ENCODE measurements at places on chromosomes 12 and 14.

GRCh38 chr12:59020073-59020946 lies 100.0 kb upstream of the LRIG3 start:
- DNase-seq: no peak

DNA sequence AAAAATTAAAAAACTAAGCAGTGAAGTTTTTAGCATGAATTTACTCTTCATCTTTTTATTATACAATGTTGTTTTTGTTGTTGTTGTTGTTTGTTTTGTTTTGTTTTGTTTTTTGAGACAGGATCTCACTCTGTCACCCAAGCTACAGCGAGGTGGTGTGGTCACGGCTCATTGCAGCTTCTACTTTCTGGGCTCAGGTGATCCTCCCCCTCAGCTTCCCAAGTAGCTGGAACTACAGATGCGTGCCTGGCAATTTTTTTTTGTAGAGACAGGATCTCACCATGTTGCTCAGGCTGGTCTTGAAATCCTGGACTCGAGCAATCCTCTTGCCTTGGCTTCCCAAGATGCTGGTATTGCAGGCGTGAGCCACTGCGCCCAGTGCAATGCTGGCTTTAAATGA lies 11.3 kb downstream of the PPFIBP1 start:
- DNase-seq: no peak

DNA sequence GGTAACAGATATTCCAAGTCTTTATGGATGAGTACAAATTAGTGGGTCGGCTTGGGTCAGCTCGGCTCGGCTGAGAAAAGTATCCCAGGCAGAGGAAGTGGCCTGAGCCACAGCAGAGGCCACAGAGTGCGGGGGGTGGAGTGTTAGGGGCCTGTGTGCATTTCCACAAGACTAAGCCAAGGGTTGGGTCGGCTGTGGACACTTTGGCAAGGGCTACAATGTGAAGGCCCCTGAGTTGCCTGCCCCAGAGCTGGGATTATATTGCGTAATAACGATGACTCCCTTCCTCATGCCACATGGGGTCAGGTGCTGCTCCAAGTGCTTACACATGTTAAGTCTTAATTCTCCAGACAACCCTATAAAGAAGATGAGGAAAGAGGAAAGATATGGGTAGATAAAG lies 11.4 kb downstream of the EVL start:
- no peak for DNase-seq

DNA sequence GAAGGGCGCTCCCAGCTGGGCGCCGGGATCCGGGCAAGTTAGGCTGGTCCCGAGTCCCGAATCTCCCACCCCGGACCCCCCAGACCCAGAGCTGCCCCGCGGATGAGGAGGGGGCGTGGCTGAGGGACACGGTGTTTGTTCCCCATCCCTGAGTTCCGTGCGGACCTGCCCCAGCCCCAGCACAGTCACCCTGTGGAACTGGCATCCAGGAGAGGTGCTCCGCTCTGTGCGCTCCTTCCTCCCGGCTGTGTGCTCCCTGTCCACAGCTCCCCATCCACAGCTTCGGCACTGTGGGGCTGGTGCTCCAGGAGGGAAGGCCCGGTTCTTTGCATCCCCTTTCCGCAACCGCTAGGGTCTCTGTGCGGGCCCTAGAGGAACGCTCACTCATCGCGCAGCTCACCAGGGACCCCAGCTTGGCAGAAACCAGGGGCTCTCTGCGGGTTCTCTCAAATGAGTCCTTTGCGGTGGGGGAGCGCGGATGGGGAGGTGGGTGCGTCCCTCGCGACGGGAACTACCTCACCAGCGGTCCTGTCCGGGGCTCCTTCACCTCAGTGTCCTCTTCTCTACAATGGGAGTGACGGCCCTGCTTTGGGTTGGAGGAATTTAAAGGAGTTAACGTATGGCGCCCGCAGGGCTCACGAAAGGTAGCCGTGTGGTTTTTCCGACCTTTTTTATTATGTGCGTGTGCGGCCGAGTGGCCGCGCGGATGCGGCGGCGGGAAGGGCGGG lies 845 bp downstream of the TMEM132C start:
- DNase-seq: no peak

DNA sequence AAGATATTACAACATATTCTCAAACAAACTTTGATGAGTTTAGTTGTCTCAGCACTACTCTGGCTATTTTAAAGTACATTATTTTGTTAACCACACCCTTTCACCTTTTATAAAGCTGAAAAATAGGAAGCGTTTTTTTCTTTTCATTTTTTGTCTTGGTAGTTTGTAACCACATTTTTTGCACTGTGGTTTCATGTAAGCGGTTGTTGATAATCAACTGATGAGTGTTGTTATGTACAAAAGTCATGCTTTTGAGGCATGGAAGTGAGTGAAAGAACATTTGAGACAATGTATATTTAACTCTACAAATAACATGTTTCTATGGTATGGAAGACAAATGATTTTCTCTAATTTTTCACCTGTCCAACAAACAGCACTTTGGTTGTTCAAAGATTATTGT lies 52.1 kb upstream of the ATP2B1 start:
- DNase-seq: no peak

GRCh38 chr12:12792421-12792820 lies 7.0 kb downstream of the APOLD1 start:
- no peak for DNase-seq

DNA sequence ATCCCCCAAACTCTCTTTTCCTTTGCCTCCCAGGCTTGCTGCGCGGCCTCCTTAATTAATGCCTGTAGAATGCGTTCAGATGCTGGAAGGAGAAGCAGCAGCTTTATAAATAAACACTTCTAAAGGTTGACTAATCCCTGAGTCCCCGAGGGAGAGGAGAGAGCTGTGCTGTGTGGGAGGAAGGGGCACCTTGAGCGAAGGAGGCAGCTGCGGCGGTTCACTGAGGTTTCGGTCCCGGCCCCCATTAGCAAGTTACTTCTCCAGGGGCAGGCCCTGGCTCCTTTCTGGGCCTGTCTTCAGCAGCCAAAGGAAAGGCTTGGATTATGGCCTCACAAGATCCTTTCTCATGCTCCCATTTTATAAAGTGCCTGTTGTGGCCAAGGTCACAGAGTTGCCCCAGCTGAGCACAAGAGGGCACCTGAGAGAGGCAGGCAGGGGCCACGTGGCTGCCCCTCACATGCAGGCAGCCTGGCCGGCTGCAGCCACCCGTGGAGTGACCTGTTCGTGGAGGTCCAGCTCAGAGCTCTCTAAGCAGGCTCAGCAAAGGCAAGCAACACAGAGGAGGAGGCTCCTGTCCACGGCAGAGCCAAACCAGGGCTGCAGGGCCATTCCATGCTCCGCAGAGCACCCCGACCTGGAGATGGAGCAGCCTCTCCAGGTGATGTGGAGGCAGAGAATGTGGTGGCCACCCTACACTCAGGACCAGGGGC lies 15.0 kb upstream of the CACNA2D4 start:
- no peak for DNase-seq

DNA sequence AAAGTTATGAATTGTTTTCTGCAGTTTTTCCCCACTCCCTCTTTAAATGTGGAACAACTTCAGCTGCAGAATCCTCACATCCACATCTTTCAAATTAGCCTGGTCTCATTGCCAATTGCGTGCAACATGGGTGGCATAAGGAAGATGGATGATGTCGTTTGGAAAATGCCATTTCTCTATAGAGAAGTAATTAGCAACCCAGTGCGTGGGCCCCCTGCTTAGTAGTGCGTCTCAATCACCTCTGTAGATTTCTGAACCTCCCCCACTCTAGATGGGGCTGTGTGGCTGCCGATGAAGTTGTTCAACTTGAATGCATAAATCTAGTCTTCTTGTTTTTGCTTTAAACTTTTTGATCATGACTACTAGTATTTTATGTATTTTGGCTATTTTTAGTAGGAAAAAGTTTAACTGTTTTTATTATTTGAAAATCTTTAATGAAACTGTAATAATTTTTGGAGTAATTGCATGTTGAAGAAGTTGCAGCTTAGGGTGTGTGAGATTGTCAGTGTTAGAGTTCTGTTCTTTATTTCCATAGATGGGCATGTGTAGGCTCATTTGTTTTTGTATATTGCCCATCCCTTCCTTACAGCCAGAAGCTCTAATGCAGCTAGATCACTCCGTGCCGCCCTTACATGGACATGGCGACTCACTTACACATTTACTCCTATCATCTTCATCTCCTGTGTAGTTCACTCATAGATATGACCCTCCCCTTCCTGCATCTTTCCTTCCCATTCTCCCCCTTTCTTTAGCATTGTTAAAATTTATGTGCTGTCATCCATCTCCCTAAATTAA lies 358.2 kb downstream of the DIO2 start:
- DNase-seq: no peak

DNA sequence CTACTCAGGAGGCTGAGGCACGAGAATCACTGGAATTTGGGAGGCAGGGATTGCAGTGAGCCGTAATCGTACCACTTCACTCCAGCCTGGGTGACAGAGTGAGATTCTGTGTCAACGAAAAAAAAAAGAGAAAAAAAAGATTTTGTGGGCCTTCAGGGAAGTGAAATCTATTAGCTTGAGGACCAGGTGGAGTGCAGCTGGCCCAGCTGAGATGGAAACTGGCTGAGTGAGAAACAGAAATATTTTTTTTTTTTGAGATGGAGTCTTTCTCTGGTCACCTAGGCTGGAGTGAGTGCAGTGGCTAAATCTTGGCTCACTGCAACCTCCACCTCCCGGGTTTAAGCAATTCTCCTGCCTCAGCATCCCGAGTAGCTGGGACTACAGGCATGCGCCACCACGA lies 2.3 kb upstream of the CLEC4C start:
- no peak for DNase-seq

DNA sequence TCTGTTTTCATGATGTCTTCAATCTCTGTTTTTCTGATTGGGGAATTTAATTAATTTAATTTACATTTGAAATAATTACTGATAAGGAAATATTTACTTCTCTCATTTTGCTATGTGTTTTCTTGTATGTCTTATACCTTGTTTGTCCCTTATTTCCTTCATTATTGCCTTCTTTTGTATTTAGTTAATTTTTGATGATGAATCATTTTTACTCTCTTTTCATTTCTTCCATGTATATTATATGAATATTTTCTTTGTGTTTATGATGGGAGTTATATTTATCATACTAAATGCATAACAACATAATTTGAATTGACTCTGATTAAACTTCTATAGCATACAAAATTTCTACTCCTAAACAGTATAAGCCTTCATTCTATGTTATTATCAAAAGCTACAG lies 309.6 kb downstream of the LRFN5 start:
- no peak for DNase-seq

DNA sequence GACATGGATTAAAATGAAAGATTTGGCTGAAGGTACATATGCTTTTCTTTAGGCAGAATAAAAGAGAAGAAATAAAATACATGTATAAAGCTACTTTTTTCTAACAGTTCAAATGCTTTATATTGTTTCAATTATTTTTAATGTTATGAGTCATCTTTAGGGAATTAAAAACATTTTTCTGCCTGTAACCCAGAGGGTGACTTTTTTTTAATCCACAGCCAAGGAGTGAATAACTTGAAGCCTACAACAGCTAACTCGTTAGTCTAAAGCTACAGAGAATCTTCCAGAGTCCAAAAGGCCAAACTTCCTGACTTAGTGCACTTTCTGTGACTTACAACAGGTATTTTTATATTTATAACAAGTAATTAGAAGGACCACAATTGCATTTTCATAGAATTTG lies 151.6 kb downstream of the SEC23A start:
- no peak for DNase-seq

DNA sequence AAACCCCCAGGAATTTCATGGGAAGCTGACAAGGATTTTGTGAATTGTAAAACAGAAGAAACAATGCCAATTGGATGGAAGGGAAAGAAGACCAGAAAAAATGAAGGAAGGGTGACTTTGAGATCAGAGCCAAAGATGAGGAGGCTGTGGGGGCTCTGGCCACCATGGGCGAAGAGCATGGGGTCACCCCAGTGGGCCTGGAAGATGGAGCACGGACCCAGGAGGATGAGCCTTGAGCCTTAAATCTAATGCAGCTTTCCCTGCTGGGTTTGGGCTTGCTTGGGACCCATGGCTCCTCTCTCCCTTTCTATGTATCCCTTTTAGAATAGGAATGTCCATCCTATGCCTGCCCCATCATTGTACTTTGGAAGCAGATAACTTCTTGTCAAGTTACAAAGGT lies 322.2 kb downstream of the TMEM121 start:
- no peak for DNase-seq

- DNase-seq: no peak
Observed at GRCh38 chr12:71277866-71278265, 120.1 kb upstream of the TSPAN8 start.

GRCh38 chr12:92540782-92541423 lies 161.9 kb upstream of the PLEKHG7 start:
- no peak for DNase-seq

GRCh38 chr12:1272142-1272541 lies 281.1 kb downstream of the ERC1 start:
- no peak for DNase-seq

DNA sequence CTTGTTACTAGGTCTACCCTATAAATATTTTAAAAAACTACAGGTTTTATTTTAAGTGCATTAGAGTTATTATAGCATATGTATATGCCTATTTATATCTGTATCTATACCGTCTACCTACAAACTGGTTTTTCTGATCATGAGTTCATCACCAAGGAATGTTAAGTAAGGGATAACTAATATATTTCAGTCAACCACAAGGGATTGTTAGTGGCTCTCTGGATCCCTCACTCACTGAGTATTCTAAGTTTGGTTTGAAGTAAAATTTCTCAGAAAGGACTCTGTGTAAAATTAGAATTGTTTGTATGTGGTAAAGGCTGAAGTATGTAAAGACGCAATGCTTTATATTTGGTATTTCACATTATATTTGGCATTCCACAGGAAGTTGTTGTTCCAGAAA lies 4.8 kb downstream of the EPYC start:
- no peak for DNase-seq

DNA sequence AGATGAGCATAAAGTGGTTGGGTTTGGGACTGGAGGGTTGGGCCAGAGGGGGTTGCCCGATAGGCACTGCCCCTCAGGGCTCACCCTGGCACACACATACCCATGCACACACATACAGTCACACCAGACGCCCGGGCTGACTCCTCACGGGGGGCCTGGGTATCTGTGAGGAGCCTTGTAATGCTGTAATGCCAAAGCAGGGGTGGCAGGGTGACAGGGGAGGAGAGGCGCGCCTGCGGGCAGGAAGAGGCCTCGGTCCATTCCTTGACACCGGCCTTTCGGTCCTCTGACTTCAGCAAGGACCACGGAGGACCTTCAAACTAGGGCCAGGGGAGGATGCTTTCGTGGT lies 375 bp downstream of the FAIM2 start:
- DNase-seq: no peak

- DNase-seq: no peak
Observed at GRCh38 chr12:120361506-120362208, 7.3 kb downstream of the MSI1 start.

DNA sequence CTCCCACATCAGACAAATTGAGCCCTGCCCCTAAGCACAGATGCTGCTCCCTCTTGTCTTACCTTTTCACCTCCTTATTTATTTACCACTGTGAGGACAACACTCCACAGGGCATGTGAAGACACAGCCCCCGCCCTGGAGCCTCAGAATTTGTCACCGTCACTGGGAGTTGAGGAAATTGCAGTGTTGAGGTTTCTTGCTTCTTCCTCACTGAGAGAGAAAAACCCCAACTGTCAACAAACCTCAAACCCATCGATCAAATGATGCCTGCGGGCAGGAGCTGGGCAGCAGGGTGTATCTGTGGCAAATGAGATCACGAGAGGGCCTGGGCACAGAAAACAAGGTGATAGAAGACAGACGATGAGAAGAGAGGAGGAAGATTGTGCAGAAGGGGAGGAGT lies 30.5 kb upstream of the PLEKHG3 start:
- peak; percentile 54 for DNase-seq

- no peak for DNase-seq
Observed at GRCh38 chr12:14784471-14784870, 18.8 kb downstream of the WBP11 start.

- DNase-seq: no peak
Observed at GRCh38 chr12:105480162-105480561, 149.7 kb downstream of the C12orf75 start.

- DNase-seq: no peak
Observed at GRCh38 chr12:105986779-105987684, 151.7 kb downstream of the NUAK1 start.

Data from T-cell (primary cell).